ENCODE measurements at places on chromosomes 7 and 10. TPM values are rescaled to one million over a fixed set of nuclear protein-coding genes. Genes with fewer than 3 reads are reported as not detected.

BMPER gene
- total RNA-seq, result not detected

TMEM213 gene
- not detected for total RNA-seq

BAIAP2L1 gene
- 2.4 TPM for total RNA-seq

CPA2 gene
- total RNA-seq, result not detected

SLC13A4 gene
- total RNA-seq, result not detected

FEZF1 gene
- not detected for total RNA-seq

PLXDC2 gene
- 1.1 TPM for total RNA-seq

ADRA2A gene
- under 0.01 TPM for total RNA-seq

FBH1 gene
- total RNA-seq, result 58.6 TPM

GJD4 gene
- total RNA-seq, result not detected

GRID2IP gene
- not detected for total RNA-seq

KNDC1 gene
- 0.13 TPM for total RNA-seq

VWA2 gene
- not detected for total RNA-seq

SKIDA1 gene
- total RNA-seq, result 0.47 TPM

BLNK gene
- not detected for total RNA-seq

FRG2B gene
- total RNA-seq, result not detected

CHST3 gene
- 12.9 TPM for total RNA-seq

Data from mammary microvascular endothelial cell (primary cell).